ENCODE measurements at places on chromosomes 16 and 17.

DNA sequence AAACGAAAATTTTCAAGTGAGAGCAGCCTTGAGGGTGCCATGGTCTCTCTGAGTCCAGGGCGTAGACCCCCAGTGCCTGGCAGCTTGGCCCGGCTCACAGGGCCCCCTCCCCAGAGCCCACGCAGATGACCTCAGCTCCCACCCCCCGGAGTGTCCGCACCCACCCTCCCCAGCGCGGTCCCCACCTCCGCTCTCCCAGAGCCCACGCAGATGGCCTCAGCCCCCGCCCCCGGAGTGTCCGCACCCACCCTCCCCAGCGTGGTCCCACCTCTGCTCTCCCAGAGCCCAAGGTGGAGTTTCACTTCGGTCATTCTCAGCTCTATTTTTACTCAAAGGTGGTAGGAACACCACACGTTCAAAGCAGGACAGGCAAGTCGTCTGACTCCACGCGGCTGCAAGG lies 13.9 kb downstream of the ABR start:
- DNase-seq, result no peak

DNA sequence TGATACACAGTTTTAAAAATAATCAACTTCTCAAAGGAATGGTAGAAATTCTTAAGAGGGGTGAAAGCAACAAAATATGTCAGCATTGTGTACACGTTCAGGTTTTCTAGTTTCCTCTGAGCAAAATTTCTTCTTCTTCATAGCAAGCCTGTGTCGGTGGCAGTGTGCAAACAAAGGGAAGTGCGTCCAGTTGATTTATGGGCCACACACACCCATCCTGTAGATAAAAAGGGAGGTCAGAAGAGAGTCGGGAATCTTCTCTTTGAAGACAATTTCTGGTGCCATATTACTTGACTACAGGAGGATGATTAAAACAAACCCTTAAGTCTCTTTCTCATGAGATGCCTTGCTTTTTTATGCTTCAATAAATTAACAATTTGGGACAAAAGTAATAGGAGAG lies 484.1 kb upstream of the SALL1 start:
- no peak for DNase-seq

GRCh38 chr17:66401364-66401763 lies 99.0 kb downstream of the PRKCA start:
- no peak for DNase-seq

DNA sequence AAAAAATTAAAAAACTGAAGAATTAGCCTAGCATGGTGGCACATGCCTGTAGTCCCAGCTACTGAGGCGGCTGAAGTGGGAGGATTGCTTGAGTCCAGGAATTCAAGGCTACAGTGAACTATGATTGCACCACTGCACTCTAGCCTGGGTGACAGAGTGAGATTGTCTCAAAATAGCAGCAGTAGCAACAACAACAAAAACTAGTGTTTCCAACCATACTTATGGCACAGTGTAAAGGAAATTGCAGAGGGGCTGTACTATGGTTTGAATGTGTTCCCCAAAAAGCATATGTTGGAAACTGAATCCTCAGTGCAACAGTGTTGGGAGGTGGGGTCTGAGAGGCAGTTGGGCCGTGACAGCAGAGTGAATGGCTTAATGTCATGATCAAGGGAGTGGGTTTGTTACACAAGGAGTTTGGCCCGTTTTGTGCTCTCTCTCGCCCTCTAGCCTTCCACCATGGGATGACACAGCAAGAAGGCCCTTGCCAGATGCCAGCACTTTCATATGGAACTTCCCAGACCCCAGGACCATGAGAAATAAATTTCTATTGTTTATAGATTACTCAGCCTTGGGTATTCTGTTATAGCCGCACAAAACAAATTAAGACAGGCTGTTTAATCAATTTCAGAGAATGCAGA lies 70.0 kb downstream of the PGS1 start:
- no peak for DNase-seq

DNA sequence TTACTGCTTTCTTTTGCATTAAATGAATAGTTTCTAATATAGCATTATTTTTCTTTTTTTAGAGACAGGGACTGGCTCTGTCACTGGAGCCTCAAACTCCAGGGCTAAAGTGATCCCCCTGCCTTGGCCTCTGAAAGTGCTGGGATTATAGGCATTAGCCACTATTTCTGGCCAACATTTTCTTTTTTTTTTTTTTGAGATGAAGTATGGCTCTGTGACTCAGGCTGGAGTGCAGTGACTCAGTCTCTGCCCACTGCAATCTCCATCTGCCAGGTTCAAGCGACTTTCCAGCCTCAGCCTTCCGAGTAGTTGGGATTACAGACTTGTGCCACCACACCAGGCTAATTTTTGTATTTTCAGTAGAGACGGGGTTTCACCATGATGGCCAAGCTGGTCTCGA lies 2.0 kb upstream of the DUXB start:
- DNase-seq, result peak; percentile 32

- no peak for DNase-seq
These were observed 3.1 kb upstream of the NPW start for GRCh38 chr16:2016407-2016922.

DNA sequence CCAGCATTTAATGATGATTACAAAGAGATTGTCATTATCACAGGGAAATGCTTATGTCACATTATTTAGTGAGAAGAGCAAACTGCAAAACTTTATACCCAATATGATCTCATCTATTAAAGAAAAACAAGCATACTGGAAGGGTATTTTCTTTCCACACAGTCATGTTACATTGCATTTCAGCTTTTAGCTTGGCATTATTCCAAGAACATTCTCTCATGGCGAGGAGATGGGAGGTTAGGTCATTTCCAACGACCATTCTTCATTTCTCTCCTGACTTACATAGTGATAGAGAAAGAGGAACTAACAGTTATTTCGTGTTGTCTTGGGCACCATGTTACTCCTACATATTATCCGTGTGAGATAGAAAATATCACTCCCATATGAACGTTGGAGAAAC lies 309.4 kb upstream of the XYLT1 start:
- no peak for DNase-seq

- DNase-seq, result peak; percentile 54
These were observed 11.3 kb downstream of the WWP2 start for GRCh38 chr16:69773260-69773947.

DNA sequence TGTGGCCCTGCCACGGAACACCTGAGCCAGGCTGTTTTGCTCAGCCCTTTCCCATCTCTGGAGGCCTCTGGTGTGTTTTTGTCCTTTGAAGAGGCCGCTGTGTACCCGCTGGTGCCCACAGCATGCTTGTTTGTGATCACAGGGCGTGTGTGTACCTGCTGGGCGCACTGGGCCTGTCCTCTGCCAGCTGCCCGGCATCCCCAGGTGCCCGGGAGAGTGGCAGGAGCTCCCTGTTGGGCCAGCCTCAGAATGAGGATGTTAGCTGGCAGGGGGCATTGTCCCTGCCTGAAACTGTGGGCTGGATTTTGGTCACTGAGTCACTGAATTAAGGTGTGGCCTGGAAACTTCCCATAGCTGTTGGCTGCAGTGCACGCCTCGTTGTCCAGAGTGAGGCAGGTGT lies 31.1 kb downstream of the BAIAP2 start:
- DNase-seq, result no peak
